Activated CD8-positive, alpha-beta memory T cell treated with anti-CD3 and anti-CD28 coated beads, Interleukin-2, amount 10 ng/mL, durations not matched to agents 7 days and 5 days (primary cell): ENCODE measurements at places on chromosomes 4 and X. TPM values are rescaled to one million over a fixed set of nuclear protein-coding genes. Genes with fewer than 3 reads are reported as not detected.

- peaks cover 30% of the 10 kb centered on the region for H3K4me1 ChIP-seq
- peak overlapping the region; percentile 97 for H3K27ac ChIP-seq
- peak overlapping the region; percentile 86 for H3K4me3 ChIP-seq
- H3K27me3 ChIP-seq = peaks cover 3% of the 10 kb centered on the region
- peaks cover 9% of the 10 kb centered on the region for H3K36me3 ChIP-seq
Observed at GRCh38 chr4:110198049-110198434, 373 bp downstream of the ELOVL6 start.

DNA sequence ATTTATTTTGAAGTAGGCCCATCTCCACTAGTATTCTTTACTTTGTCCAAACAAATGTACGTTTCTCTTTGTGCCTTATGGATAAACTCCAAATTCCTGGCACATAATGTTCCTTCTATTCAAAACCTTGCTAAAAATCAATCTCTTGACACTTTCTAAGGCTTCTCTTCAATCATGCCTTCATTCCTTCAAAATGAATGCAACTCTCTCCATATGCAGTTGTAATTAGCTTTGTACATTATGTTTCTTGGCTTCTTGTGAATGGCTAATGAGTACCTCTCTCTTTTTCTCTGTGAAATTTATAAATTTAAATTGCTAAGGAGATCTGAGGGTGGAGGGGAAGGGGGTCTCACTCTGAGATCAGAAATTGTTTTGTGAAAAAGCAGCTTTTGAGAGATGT is 24.0 kb upstream of the ANK2 start:
- H3K4me3 ChIP-seq = no peak overlapping the region
- H3K4me1 ChIP-seq = no peaks in the 10 kb centered on the region
- DNase-seq = no peak
- no peak overlapping the region for H3K27ac ChIP-seq
- peaks cover 3% of the 10 kb centered on the region for H3K27me3 ChIP-seq

DNA sequence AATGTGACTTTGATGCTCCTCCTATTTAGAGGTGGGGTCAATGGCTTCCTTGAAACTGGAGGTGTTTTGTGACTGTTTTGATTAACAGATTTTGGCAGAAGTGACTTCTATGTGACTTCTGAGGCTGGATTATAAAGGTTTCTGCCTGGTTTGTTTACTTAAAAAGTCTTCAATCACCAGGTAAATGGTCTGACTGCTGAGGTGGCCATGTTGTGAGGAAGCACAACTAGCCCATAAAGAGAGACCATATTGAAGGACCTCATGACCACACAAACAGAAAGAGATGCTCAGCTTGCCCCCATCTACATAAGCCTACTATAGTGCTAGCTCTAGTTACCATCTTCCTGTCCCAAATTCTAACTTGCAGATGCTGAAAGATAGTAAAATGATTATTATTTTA is 14.3 kb upstream of the LSM6 start:
- H3K4me1 ChIP-seq = peaks cover 12% of the 10 kb centered on the region
- H3K27ac ChIP-seq = no peak overlapping the region
- H3K4me3 ChIP-seq = no peak overlapping the region

- H3K4me3 ChIP-seq = no peak overlapping the region
- no peaks in the 10 kb centered on the region for H3K4me1 ChIP-seq
- DNase-seq = no peak
- peaks cover 2% of the 10 kb centered on the region for H3K36me3 ChIP-seq
- peaks cover 6% of the 10 kb centered on the region for H3K27me3 ChIP-seq
Observed at GRCh38 chr4:98771959-98772632, 113.7 kb upstream of the TSPAN5 start.

DNA sequence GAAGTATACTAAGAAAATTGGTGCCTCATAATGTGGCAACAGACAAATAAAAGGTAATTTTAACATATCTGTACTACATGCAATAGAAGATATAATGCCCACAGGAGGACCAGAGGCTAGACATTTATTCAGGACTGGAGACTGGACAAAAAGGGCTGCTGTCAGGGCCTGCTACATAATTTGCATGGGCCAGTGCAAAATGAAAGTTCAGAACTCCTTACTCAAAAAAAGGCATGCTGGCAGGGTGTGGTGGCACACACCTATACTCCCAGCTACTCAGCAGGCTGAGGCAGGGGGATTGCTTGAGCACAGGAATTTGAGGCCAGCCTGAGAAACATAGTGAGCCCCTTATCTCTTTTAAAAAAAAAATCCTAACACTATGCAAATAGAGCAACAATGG is 12.4 kb upstream of the MAOA start:
- no peak overlapping the region for H3K4me3 ChIP-seq
- H3K27me3 ChIP-seq = no peaks in the 10 kb centered on the region
- H3K4me1 ChIP-seq = peaks cover 4% of the 10 kb centered on the region

- no peak overlapping the region for H3K4me3 ChIP-seq
- peaks cover 13% of the 10 kb centered on the region for H3K4me1 ChIP-seq
- peak overlapping the region; percentile 56 for H3K27ac ChIP-seq
- no peaks in the 10 kb centered on the region for H3K27me3 ChIP-seq
- H3K36me3 ChIP-seq = peaks cover 35% of the 10 kb centered on the region
- no peak for DNase-seq
Observed at GRCh38 chr4:48499551-48500066, 9.6 kb downstream of the ZAR1 start.

DNA sequence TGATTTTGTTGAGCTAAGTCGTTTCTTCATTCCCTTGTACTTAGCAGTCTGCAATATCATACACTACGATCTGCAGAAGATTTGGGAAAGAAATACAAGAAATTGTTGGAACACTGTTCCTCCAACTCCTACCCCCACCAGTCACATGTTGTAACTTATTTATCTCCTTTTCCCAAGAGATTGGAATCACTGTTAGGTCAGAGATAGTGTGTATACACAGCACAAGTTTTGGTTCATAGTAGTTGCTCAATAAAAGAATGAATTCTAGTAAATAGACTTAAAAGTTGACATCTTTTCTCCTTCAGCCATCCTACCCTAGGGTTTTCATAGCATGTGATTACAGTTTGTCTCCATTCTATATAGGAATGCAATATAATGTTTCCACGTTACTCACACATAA is 68.8 kb downstream of the ARFIP1 start:
- H3K27me3 ChIP-seq = no peaks in the 10 kb centered on the region
- no peak overlapping the region for H3K27ac ChIP-seq
- no peak overlapping the region for H3K4me3 ChIP-seq
- peaks cover 16% of the 10 kb centered on the region for H3K36me3 ChIP-seq
- DNase-seq = no peak

- no peaks in the 10 kb centered on the region for H3K36me3 ChIP-seq
- H3K4me1 ChIP-seq = no peaks in the 10 kb centered on the region
- no peak for DNase-seq
- H3K27ac ChIP-seq = no peak overlapping the region
Observed at GRCh38 chr4:144304025-144304424, 163.5 kb upstream of the GYPA start.

DNA sequence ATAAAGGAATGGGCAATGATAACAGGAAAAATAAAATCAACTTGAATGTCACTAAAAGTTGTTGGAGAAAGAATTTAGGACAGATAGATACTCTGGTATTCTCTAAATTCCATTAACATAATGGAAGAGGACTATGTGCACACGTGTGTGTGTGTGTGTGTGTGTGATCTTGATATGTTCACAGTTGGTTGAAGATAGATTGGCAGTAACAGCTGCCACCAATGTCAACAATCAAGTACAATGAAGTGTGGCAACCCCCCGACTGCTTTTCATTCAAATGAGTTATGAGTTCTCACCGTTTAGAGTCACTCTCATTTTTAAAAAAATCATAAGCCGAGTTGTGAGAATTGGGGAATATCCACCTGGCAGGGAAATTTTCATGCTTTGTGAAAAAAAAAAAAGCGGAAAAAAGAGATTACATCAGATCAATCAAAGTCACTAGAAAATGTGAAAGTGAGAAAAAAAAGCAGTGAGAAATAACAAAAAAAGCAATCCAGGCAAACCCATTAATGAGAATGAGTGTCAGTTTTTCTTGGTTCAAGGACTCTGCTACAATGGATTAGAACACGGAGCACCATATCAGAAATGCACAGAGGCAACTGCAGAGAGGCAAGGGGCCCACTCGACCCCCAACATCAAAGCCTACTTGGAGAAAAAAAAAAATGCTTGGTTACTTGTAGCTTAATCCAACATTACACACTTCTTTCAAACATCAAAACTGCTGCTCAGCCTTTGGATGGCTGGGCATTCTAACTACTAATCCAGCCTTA is 414.9 kb upstream of the PITX2 start:
- no peak for DNase-seq
- no peaks in the 10 kb centered on the region for H3K27me3 ChIP-seq
- no peaks in the 10 kb centered on the region for H3K4me1 ChIP-seq
- no peaks in the 10 kb centered on the region for H3K36me3 ChIP-seq
- no peak overlapping the region for H3K4me3 ChIP-seq

- DNase-seq = peak; percentile 86
- peaks cover 53% of the 10 kb centered on the region for H3K4me1 ChIP-seq
- H3K27me3 ChIP-seq = peaks cover 7% of the 10 kb centered on the region
- H3K4me3 ChIP-seq = peak overlapping the region; percentile 78
- H3K27ac ChIP-seq = peak overlapping the region; percentile 77
Observed at GRCh38 chr4:2961811-2962441, 1.3 kb downstream of the NOP14 start.

DNA sequence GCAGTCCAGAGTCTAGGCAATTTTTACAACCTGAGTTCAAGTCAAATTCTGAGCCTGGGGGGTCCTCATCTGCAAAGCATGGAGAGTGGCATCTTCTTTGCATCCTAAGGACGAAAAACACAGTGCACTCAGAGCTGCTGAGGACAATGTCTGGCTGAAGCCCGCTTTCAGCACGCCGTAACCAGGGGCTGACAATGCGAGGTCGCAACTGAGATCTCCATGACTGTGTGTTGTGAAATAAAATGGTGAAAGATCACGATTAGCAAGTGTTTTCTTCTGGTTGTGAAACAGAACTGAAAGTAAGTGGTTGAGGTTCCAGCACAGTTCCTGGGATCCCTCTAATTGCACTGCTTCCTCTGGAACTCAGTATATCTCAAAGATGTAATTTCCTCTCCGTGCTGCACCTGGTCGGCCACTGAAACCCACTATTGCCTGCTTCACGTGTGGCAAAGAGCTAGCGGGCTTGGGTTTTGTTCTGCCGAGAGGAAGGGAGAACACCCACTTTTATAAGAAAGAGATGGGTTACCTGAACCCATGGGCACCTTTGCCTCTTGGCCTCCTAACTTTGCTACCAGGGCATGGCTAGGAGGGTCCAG is 7.7 kb upstream of the F11 start:
- no peak overlapping the region for H3K4me3 ChIP-seq
- DNase-seq = no peak
- H3K36me3 ChIP-seq = no peaks in the 10 kb centered on the region
- no peaks in the 10 kb centered on the region for H3K4me1 ChIP-seq
- no peak overlapping the region for H3K27ac ChIP-seq

- H3K4me1 ChIP-seq = no peaks in the 10 kb centered on the region
- no peaks in the 10 kb centered on the region for H3K36me3 ChIP-seq
- H3K27me3 ChIP-seq = no peaks in the 10 kb centered on the region
- no peak overlapping the region for H3K4me3 ChIP-seq
- H3K27ac ChIP-seq = no peak overlapping the region
- no peak for DNase-seq
Observed at GRCh38 chr4:43008793-43009192, 116.3 kb downstream of the GRXCR1 start.

DNA sequence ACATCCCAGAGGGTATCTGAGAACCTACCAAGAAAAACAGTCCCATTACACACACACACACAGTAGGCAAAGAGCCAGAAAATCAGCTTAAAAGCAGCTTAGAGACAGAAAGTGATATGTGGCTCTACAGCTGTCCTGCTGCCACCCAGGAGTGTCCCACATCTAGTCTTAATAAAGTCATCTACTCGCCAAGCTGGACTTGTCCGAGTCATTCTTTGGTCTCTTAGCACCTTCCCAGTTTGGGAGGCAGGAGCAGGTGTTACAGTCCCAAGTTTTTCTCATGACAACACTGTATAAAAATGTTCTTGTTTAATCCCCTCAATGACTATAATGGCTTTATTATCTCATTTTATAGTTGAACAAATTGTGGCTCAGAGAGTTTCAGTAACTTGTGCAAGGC is 252.5 kb upstream of the CASK start:
- H3K27ac ChIP-seq = no peak overlapping the region
- no peak for DNase-seq
- no peaks in the 10 kb centered on the region for H3K4me1 ChIP-seq
- no peaks in the 10 kb centered on the region for H3K36me3 ChIP-seq
- H3K27me3 ChIP-seq = no peaks in the 10 kb centered on the region
- no peak overlapping the region for H3K4me3 ChIP-seq

DNA sequence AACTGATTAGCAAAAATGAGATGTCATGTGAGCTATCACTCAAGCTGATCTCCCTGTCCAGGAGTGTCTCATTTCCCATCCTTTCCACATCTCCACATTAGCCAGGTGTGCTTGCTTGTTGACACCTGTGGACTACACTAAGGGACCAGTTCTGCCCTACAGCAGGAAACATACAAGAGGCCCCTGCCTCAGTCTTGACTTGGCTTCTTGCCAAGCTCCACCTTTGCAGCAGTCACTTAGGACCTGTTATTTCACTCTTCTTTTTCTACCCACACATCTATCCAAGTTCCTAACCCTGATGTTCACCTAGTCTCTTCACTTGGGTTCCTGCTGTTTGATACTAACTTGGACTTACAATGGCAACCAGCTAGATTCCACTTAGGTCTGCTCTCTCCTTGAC is 13.2 kb downstream of the FRMD7 start:
- no peak overlapping the region for H3K27ac ChIP-seq
- H3K36me3 ChIP-seq = no peaks in the 10 kb centered on the region
- H3K27me3 ChIP-seq = no peaks in the 10 kb centered on the region
- H3K4me3 ChIP-seq = no peak overlapping the region

GRCh38 chr4:113106108-113106507 is 56.7 kb downstream of the ANK2 start:
- no peaks in the 10 kb centered on the region for H3K36me3 ChIP-seq
- H3K27me3 ChIP-seq = peaks cover 11% of the 10 kb centered on the region
- H3K27ac ChIP-seq = no peak overlapping the region

DNA sequence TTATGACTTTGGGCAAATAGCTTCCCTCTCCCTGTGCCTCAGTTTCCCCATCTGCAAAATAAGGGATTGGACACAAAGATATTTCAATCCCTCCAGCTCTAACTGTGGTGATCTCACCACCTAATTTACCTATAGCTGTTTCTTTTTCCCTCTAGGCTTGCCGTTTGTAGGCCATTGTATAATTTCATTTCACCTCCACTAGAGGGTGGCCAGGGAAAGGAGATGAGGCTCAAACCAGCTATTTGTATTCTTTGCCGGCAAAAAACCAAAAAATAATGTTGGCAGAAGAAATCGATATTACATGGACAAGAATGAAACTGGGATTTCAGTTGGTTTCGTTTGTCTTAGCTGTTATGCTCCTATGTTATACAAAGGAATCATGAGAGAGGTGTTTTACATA is 36.1 kb upstream of the DOCK11 start:
- no peak overlapping the region for H3K4me3 ChIP-seq
- peak; percentile 39 for DNase-seq
- H3K27me3 ChIP-seq = no peaks in the 10 kb centered on the region
- peaks cover 4% of the 10 kb centered on the region for H3K4me1 ChIP-seq
- H3K36me3 ChIP-seq = no peaks in the 10 kb centered on the region
- H3K27ac ChIP-seq = no peak overlapping the region

CT45A10 gene
- not detected for total RNA-seq

TFDP3 gene
- total RNA-seq = not detected

CENPE gene
- total RNA-seq = 73.3 TPM

BMP3 gene
- not detected for total RNA-seq

GLUD2 gene
- total RNA-seq = 0.80 TPM

GPRASP1 gene
- 1.7 TPM for total RNA-seq

GUCY1B1 gene
- total RNA-seq = 0.09 TPM

TMSB15C gene
- total RNA-seq = 4.6 TPM

SCD5 gene
- total RNA-seq = 6.4 TPM

SORCS2 gene
- 0.06 TPM for total RNA-seq
